ENCODE measurements at places on chromosomes 6 and 20.

GRCh38 chr20:21424846-21425245 lies 27.5 kb upstream of the NKX2-4 start:
- no peak for DNase-seq

- DNase-seq = no peak
These were observed 84.0 kb upstream of the SMLR1 start for GRCh38 chr6:130743175-130743574.

- DNase-seq = no peak
These were observed 25.7 kb downstream of the DACT2 start for GRCh38 chr6:168293636-168294530.

GRCh38 chr6:148415511-148416260 lies 73.0 kb downstream of the SASH1 start:
- no peak for DNase-seq

DNA sequence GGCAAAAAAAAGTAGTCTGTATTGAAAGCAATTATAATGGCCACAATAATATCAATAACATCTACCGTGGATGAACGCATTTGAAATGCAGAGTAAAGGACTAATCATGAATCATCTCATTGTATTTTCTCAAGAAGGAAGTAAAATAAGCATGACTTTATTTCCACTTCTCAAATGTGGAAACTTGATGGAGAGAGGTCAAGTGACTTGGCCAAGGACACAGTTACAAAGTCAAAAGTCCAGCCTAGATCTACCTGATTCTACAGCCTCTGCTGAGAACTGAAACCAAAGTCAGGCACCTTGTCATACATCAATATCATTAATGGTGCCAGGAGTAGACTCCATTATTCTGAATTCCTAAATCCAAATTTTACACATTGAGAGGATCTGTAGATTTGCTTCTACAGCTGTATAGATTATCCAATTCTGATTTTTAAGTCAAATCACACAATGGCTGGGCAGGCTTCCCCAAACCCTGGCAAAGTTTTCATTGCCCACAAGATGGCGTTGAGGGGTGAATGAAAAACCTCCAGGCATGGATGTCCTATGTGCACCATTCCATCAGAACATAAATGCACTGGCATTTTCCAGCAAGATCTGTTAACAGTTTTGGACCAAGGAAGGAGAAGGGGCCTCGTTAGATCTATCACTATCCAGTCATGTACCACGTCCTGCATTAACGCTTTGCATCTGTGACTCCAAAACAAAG lies 423.1 kb downstream of the MAFB start:
- DNase-seq = peak; percentile 7

DNA sequence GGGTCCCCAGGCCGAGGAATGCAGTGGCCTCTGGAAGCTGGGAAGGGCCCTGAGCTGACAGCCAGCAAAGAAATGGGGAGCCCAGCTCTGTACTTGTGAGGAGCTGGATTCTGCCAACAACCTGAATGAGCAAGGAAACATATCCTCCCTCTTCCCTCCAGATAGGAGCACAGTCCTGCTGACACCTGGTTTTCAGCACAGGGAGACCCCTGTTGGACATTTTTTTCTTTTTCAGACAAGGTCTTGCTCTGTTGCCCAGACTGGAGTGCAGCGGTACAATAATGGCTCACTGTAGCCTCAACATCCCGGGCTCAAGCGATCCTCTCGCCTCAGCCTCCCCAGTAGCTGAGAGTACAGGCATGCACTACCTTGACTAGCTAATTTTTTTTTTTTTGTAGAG lies 21.5 kb downstream of the BMP6 start:
- DNase-seq = no peak

DNA sequence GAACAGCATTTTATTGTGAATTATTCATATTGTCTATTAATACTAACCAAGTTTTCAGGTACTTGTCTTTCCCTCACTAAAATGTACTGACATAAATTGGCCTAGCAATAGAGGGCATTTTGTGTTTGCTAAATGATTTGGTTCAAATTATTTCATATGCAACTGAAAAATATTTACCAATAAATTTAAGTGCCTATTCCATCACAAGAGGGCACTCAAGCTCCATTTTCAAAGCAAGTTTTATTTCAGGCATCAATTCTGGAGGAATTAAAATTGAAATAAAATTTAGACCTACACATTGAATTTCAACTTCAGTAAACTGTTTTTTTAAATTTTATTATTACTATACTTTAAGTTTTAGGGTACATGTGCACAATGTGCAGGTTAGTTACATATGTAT lies 114.3 kb upstream of the SYNCRIP start:
- DNase-seq = no peak

DNA sequence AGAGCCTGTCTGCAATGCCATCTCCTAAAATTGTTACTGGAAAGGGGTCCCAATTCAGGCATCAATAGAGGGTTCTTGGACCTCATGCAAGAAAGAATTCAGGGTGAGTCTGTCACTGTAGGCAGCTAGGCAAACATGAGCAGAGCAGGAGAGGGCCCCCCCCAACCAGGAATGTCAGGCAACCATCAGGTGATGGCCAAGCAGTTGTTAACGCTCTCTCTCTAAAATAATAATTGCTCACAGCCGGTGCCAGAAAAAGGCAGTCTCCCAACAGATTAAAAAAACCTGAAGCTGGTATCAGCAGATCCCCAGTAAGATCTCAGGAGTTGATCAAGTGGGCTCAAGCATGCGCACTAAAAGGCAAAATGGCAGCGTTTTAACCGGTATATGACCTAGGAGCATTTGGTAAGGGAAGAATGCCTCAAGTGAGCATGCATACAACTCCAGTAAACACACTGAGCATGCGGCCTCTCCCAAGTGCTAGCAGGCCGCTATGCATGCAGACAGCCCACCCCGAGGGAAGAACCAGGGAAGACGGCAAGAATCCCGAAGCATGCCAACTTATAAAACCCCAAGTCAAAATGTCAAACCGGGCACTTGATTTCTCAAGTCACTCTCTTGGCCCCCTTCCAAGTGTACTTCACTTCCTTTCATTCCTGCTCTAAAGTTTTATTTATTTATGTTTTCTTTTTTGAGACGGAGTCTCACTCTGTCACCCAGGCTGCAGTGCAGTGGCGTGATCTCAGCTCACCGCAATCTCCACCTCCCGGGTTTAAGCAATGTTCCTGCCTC lies 44.0 kb upstream of the RNGTT start:
- DNase-seq = no peak

- DNase-seq = no peak
These were observed 194.0 kb upstream of the EYA4 start for GRCh38 chr6:133047065-133047665.

DNA sequence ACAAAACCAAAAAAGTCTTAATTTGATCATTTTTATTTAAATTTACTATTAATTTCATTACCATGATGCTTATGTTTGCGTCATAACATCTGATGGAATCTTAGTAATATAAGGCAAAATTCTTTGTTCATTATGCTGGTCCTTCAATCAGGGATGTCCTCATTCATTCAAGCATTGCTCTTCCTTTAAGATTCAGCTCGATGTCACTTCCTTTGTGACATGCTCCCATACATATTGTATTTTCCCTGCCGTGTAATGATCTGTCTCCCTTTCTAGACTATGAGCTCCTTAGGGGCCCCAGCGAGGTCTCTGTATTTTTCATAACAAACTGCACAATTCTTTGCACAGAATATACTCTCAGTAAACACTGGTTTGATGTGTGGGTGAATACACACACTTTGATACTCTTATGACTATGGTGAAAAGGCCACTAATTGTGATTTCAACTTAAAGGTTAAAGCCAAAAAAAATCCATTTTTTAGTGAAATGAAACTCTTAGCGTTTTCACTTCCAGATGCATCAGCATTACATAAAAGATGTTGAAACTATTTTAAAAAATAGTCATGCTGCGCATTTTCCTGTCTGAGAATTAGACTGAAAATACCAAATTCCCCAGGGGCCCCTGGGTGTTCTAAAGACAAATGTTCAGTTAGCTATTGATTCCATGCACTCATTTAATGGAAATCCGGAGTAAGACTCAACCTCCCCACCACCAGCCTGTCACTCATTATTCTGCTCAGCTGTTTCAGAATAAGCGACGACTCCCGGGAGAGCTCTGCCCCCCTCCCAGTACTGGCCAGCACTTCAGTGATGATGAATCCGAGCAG lies 169.7 kb downstream of the ATXN1 start:
- DNase-seq = peak; percentile 61

DNA sequence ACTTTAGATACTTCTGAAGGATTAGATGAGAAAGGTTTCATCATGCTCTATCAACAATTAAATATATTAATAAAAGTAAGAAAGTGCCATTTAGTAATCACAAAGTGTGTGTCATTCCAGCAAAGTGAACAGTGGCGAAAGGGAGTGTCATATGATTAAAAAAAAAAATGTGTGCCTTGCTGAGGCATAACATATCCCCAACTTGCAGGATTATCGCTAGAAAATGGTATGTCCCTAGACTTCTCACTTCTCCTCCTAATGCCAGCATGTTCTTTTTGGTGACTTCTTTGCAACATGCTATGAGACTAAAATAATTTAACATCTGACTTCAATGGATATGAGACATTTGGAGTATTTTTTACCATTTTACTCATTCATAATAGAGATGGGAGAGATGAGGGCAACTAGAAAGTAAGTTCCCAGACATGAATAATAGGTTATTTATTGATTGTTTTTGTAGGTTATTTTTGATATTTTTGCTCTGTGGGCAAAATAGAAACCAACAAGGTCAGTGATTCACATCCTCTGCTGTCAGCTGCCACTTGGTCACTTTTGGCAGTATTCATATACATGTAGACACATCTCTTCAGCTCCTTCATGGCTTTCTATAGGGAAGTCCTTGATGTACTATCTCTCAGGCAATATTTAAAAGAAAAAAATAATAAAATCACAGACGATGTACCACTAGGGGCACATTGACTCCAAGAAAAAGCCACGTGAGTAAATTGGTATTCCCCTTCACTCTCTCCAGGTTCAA lies 370.1 kb downstream of the BMP2 start:
- DNase-seq = no peak

GRCh38 chr20:39176457-39176856 lies 214.3 kb downstream of the DHX35 start:
- no peak for DNase-seq

- DNase-seq = no peak
These were observed 17.9 kb downstream of the RPF2 start for GRCh38 chr6:110999634-111000270.

GRCh38 chr20:62647521-62648317 lies 5.4 kb downstream of the SLCO4A1 start:
- DNase-seq = no peak

- no peak for DNase-seq
These were observed 1038.4 kb downstream of the EPHA7 start for GRCh38 chr6:92380803-92381601.

DNA sequence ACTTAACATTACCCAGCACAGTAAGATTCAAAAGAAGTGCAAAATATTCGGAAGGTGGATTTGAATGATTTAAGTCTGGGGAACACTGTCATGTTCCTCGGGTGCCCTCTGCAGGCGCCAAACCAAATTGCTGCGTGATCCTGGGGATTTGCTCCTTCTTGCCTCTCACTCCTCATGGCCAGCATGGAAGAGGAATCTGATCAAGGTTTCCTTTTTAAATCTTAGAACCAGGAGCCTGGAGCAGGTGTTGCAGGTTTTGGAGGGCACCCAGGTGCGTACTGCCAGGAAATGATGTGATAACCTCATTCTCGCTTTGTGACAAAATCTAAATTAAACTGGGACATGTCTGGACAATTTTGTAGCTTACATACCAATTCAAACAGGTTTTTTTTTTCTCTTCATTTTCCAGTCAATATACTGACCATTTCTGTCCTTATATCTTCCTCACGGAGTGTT lies 8.1 kb upstream of the PFDN4 start:
- DNase-seq = peak; percentile 81

DNA sequence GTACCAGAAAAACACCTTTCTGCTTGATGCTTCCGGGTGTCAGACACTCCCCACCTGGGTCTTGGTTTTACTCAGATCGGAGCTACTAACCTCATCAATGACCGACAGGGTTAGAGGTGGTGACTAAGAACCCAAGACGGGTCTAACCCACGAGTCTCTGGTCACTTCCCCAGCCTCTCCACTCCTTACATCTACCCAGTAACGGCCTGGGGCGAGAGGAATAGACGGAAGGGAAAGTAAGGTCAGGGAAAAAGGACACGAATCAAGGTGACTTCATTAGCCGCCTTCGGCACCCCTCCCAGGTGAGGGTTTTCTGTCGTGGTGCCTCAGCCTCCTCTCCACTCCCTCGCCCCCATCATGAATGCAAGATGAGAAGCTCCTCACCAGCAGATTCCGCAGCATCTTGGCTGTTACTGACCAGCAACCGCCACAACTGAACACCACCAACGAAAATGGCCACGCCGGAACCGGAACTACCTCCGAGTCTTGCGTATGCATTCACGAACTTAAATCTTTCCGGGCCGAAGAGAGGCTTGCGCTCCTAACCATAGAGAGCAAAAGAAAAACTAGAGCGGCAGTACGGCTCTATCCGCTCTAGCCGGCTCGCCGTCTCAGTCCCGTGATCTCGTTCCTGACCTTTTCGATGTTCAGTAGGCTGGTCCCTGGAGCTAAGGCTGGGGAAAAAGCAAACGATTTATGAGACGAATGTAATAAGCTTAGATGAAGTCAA lies at the start of gene COX7A2:
Gene COX7A2, minus strand, starts transcription at position 469 of the 730 bp plus-strand sequence. Its CDS starts 67 bp downstream, at position 402.
- peak; percentile 91 for DNase-seq

DNA sequence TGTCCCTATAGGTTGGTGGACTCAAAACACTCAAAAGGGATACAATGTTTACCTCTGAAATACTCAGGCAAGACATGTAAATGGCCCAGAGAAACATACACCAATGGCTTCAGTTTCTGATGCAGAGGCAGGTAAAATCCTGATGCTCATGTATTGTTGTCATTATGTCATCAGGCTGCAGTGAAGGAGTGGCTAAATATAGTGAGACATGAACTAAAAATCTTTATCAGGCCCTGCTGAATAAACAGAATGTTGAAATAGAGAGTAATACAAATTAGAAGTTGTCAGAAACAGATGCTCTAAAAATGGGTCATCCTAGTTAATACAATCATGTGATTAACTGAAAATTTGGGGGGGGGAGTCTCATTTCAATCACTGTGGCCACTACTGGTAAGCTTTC lies 20.4 kb downstream of the PTPRK start:
- DNase-seq = no peak

GRCh38 chr6:152648105-152648504 lies 10.9 kb upstream of the SYNE1 start:
- no peak for DNase-seq

- no peak for DNase-seq
These were observed 124.3 kb downstream of the MYLK4 start for GRCh38 chr6:2626401-2626800.

GRCh38 chr6:158663625-158664165 lies 13.8 kb downstream of the SYTL3 start:
- no peak for DNase-seq

DNA sequence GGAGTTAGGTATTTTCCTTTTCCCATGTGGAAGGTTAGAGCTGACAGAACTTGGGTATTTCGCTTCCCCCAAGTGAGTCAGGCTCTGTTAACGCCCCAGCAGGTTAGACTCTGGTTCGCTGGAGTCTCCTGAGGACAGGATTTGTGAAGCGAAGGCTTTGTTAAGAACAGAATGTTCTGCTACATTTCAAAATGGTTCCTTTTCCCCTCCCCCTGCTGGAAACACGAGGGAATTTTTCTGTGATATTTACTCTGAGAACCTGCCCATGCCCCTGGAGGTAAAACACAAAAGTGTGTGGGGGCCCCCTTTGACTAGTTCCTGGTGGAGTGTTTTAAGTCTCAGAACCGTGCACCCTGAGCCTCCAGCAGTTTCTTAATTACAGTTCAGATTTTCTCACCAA lies 731.4 kb upstream of the CITED2 start:
- DNase-seq = no peak

GRCh38 chr6:30656513-30656912 lies 9.6 kb downstream of the C6orf136 start:
- no peak for DNase-seq

Data from activated CD4-positive, alpha-beta T cell treated with anti-CD3 and anti-CD28 coated beads for 36 hours (primary cell).